ENCODE measurements at places on chromosomes 11 and 22. TPM values are rescaled to one million over a fixed set of nuclear protein-coding genes. Genes with fewer than 3 reads are reported as not detected.

Gene MYEOV
- total RNA-seq = not detected

Gene KRTAP5-10
- total RNA-seq = 0.20 TPM

Gene PRAME
- not detected for total RNA-seq

Gene CBLIF
- not detected for total RNA-seq

Gene DUSP8
- total RNA-seq = 2.7 TPM

Gene ALDH3B1
- not detected for total RNA-seq

Gene MOGAT2
- not detected for total RNA-seq

Gene OR10A4
- total RNA-seq = not detected

Gene CRYBB2
- not detected for total RNA-seq

Gene UQCC3
- 7.9 TPM for total RNA-seq

- no peak for DNase-seq
These were observed 76.8 kb upstream of the BDNF start for GRCh38 chr11:27777033-27777432.

- no peak for DNase-seq
These were observed 26.8 kb downstream of the TPCN2 start for GRCh38 chr11:69075421-69076128.

DNA sequence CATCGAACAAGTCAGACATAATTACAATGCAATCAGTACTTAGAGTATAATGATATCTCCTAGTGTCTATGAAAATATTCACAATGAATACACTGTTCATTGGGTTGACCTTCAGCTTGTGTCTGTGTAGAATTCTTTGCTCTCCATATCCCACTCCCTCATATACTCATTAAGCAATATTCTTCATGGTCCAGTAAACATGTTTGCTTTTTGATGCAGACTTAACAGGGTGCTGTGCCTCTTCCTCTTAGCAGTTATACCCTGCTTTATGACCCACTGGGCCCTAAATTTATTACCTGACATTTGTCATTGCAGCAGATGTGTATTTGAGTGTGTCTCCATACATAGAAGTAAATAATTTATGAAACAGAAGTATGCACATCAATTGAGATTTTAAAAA lies 352.5 kb upstream of the CCDC179 start:
- no peak for DNase-seq

DNA sequence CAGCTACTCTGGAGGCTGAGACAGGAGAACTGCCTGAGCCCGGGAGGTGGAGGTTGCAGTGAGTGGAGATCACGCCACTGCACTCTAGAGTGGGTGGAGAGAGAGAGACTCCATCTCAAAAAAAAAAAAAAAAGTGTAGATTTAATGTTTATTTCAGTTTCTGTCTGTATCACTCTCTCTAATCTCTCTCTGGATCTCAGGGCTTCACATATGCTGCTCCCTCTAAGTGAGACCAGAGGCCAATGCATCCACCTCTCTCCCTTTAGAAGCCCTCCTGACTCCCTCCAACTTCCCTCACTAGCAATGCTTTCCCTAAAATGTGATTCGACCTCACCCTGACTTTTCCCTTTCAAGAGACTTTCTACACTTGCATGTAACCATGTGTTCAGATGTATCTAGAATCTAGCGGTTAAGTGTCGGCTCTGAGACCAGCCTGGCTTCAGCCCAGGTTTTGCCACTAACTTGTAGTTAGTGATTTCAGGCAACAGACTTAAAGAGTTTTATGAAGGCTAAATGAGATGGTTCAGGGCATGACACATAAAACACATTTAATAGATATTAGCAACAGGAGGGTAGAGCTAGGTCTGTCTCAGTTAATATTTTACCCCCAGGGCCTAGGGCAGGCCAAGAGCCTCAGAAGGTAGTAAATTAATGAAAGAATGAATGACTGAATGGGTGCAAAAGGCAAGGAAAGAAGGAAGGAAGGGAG lies 364.3 kb downstream of the LARGE1 start:
- DNase-seq = no peak

DNA sequence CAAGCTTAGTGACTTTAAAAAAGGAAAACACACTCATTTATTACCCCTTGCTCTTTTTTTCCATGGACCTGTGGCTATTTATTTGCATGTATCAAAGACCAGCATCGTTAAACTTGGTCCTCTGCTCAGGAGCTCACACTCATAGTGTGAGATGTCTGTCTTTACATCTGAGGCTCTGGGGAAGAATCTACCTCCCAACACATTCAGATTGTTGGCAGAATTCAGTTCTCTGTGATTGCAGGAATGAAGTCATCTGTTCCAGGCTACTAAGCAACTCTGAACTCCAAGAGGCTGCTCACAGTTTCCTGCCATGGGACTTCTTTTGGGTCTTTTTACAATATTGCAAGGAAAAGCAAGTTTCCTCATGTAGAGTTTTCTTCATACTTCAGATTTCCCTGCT lies 138.8 kb downstream of the LRRC4C start:
- no peak for DNase-seq

GRCh38 chr22:45320357-45320976 lies 10.7 kb downstream of the FAM118A start:
- no peak for DNase-seq

GRCh38 chr11:132134322-132134721 lies 763.9 kb downstream of the NTM start:
- DNase-seq = no peak

DNA sequence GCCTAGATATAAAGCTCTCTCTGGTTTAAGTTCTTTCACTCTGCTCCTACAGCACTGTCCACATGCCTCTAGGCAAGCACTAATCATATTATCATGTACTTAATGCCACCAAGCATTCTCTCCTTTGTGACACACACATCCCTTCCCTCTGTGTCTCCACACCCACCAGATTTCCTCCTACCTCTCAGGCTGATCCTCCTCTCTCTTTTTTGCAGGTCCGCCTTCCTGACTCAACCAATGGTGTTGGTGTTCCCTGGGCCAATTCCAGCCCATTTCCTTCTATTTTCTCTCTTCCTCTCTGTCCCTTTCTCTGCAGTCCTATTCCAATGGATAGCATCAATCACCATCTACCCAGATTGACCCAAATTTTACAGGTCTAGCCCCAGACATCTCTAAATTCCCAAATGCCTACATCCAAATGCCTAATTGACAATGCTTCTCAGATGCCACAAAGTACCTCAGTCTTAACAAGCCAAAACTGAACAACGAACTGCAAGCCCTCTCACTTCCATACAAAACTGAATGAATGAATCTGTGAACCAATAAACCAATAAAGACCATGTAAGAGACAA lies 504 bp upstream of the ZNF215 start:
- no peak for DNase-seq

GRCh38 chr11:69387409-69387885 lies 93.5 kb downstream of the MYEOV start:
- no peak for DNase-seq

- DNase-seq = peak; percentile 83
These were observed 11.7 kb downstream of the RASD2 start for GRCh38 chr22:35552196-35552842.

- DNase-seq = no peak
These were observed 3.2 kb downstream of the DEPDC7 start for GRCh38 chr11:33018840-33019239.

DNA sequence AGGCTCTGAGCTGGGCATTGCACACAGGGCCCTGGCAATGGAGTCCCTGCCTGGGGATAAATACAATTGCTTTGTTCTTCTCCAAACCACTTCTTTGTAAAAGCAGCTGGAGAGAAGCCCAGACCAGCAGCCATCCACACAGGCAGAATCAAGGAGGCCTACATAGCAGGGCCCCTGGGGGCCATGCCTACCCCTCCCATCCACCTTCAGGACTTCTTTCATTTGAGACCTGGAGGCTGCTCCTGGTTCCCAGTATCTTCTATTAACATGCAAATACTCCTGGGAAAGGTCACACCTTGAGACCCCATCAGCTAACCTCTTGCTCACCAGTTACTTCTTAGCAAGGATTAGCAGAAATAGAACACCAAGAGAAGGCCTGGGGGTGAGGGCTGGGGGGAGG lies 511.1 kb downstream of the SOX6 start:
- DNase-seq = no peak

- DNase-seq = no peak
These were observed 98.4 kb downstream of the TP53I11 start for GRCh38 chr11:44852159-44852747.

- peak; percentile 42 for DNase-seq
These were observed 89.0 kb downstream of the MICAL2 start for GRCh38 chr11:12199231-12199948.

DNA sequence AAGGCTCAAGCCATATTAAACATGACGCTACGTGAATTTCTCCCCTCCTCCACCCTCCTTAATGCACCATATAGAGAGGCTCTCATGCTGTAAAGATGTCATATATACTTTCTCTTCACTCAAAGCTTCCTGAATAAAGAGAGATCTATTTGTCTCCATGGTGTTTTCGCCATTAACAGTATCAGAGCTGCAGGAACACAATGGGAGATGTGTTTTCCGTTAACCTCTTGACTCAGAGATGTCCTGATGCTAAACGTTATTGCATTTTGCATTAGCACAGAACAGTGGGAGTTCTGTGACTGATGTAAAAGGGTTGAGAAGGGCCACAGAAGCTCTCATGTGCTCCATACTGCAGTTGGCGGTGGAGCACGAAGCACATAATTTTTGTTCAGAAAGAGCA lies 25.7 kb upstream of the BLID start:
- no peak for DNase-seq

- no peak for DNase-seq
These were observed 203.1 kb upstream of the CADM1 start for GRCh38 chr11:115707180-115707905.

DNA sequence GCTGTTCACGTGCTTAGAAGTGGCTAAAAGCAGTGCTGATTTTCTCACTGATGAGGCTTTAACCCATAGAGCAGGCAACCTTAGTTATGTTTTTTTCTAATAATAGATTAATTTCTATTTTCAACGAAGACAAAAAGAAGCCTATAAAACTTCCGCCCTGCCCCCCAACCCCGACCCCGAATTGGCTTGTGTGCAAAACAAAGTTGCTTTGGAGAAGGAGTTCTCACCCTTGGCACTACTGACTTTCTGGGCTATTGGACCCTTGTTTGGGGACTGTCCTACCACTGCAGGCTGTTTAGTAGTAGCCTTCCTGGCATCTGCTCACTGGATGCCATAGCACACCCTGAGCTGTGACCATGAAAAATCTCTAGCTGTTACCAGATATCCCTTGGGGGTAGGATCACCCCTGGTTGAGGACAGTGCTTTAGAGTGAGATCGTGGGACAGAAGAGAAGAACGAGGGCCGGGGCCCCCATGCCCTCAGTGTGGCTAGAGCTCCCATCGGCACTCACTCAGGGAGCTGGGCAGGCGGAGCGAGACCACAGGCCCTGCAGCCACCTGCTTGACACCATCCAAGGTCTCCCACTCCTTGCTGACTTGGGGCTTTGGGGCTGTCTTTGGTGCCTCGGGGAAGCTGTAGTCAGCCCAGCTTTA lies 16.9 kb downstream of the SLC37A2 start:
- no peak for DNase-seq

DNA sequence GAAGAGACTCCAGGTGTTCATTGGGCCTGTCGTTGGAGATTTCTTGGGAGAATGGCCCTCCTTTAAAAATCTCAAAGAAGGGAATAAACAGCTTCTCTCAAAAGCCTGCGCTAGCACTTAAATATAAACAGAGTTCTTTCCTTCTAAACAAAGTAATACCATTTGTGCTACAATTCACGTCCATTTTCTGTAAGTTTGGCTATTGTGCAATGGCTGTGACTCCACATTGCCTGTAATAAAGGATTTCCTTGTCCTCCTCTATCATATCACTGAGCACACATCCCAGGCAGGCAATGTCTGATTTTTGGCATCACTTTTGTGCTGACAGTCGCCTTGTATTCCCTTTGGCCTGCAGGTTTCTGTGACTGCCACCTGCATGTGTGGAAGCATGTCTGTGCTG lies 4.9 kb upstream of the ADAMTS8 start:
- no peak for DNase-seq

DNA sequence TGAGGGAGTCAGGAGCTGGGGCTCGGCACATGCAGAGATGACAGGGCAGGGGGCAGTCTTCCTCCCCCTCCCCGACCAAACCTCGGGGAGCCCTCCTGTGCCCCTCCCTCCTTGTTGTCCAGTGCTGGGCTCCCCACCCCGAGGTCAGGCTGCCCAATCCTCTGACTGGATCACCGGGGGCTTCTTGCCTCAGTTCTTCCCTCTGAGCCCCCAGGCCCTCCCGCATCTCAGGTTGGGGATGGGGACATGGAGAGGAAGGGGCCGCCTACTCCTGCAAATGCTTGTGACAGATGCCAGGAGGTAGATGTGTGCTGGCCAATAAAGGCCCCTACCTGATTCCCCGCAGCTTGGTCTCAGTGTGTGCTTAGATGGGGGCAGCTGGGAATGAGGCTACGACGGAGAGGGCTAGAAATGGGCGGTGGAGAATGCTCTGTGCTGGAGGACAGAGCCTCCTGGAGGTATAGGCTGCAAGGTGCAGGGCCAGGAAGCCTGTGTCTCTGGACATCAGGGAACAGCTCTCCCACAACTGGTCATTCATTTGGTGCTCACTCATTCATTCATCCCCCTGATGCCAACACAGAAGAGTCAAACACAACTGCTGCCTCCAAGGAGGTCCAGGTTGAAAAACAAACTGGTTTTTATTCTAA lies 8.4 kb downstream of the RHBDD3 start:
- no peak for DNase-seq

DNA sequence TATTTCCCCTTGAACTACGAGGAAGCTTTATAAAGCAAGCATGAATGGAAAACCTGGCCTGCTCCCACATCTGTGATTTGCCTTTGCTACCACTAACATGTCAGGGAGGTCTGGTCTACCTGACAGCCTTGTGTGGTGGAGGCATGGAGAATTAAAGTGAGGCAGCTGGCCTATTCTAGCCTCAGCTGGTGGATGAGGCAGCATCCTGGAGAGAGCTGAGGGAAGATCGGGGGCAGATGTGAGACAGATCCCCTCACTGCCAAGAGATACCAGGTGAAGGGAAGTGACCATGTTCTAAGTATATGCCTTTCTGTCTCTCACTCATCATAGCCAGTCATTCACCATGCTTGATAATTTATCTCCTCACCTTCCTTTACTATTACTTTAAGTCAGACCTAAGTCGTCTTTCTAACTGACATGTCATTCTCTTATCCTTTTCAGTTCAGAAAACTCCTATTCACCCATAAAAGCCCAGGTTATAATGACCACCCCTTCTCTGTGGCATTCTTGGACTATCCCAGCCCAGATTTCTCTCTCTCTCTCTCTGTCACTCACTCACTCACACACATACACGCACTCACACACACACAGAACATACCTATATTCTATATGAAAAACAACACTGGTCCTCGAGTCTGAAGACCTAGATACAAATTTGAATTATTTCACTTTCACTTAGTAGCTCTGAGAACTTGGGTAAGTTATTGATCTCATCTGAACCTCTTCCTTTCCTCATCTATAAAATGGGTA lies 90.7 kb downstream of the CSNK2A3 start:
- no peak for DNase-seq

DNA sequence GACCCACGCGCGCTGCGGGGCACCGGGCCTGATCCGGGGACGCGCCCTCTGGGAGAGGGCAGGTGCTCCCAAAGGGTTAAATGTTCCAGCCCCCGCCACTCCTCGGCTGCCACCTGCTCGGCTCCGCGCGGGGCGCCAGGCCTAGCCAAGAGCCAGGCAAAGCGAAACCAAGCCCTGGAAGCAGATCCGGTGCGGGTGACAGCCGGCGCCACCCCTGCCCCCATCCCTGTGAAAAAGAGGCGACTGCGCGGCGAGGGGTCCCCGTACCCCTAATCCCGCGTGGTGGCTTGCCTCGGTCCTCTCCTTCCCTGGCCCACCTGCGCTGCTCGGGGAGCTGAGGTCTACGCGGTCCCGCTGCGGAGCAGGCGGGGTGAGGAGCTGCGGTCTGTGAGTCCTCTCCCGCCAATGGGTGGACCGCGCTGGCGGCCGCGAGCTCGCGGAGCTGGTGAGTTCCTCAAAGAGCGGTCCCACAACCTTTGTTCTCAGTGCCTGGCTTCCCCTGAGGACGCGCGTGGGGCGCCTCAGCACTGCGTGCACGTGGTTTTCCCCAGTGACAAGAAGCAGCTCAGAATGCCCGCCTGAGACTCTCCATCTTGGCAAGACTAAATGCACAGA lies at the start of gene ME3:
ME3 (minus strand) TSS at position 610 of the 615 bp plus-strand sequence.
- peak; percentile 55 for DNase-seq
